HepG2 (cell line): ENCODE measurements at places on chromosomes 5 and 9. TPM values are rescaled to one million over a fixed set of nuclear protein-coding genes. Genes with fewer than 3 reads are reported as not detected.

- no peak for DNase-seq
- no peaks in the 10 kb centered on the region for H3K36me3 ChIP-seq
- no peaks in the 10 kb centered on the region for H3K27me3 ChIP-seq
- no peak within 1 kb of the TSS for H3K27ac ChIP-seq
Measured at GRCh38 chr5:161847941-161848391, at the start of gene GABRA1. Gene GABRA1 (plus strand): TSS chr5:161848120. CDS start chr5:161850811, 2,691 bp downstream.

DNA sequence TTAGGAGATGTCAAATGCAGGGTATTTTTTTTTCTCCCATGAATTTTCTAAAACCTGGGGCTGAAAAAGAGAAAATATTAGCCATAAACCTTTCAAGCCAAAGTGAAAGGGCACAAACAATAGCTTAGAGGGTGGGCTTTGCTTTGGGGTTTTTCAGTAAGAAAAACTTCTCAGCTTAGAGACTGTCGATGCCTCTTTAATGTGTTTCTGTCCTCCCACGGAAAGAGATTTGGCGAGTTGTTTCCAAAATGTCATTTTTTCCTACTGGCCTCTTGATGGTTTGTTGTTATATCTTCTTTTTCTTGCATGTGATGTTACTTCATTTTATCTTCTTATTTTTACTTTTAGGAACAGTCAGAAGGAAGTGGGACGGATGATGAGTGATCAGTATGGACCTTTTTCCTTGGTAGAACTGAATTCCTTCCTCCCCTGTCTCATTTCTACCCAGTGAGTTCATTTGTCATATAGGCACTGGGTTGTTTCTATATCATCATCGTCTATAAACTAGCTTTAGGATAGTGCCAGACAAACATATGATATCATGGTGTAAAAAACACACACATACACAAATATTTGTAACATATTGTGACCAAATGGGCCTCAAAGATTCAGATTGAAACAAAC, 177.3 kb downstream of the SMARCA2 start:
- no peak for DNase-seq
- no peaks in the 10 kb centered on the region for H3K27me3 ChIP-seq
- H3K4me3 ChIP-seq = no peak overlapping the region
- H3K36me3 ChIP-seq = no peaks in the 10 kb centered on the region; the same call in 1 of the 2 replicates
- no peak overlapping the region for H3K27ac ChIP-seq

ELAVL2 gene
- not detected in 2 replicates for total RNA-seq

C9orf153 gene
- total RNA-seq = 0.44 TPM in 1 of 2 replicates, not detected in the other

- no peaks in the 10 kb centered on the region for H3K27me3 ChIP-seq
- H3K4me1 ChIP-seq = no peaks in the 10 kb centered on the region
- DNase-seq = no peak
Measured at GRCh38 chr5:76608833-76609232, 14.4 kb downstream of the F2RL2 start.

C9 gene
- not detected in 2 replicates for total RNA-seq

- H3K4me1 ChIP-seq = peaks cover 25% of the 10 kb centered on the region
- peaks cover 1% of the 10 kb centered on the region; the same call in 1 of the 2 replicates for H3K36me3 ChIP-seq
- H3K4me3 ChIP-seq = no peak overlapping the region
Measured at GRCh38 chr5:68245319-68245718, 29.8 kb downstream of the PIK3R1 start.

- no peaks in the 10 kb centered on the region for H3K27me3 ChIP-seq
- DNase-seq = no peak
- H3K4me1 ChIP-seq = no peaks in the 10 kb centered on the region
- no peaks in the 10 kb centered on the region for H3K36me3 ChIP-seq
- H3K4me3 ChIP-seq = no peak overlapping the region
Measured at GRCh38 chr5:169114466-169115065, 186.4 kb downstream of the SLIT3 start.

- no peaks in the 10 kb centered on the region; the same call in 2 of the 3 replicates for H3K27me3 ChIP-seq
- H3K36me3 ChIP-seq = peaks cover 10% of the 10 kb centered on the region
- H3K27ac ChIP-seq = peak overlapping the region; percentile 91
- H3K4me3 ChIP-seq = peak overlapping the region; percentile 93
Measured at GRCh38 chr9:19379697-19380046, 364 bp downstream of the RPS6 start.

DNA sequence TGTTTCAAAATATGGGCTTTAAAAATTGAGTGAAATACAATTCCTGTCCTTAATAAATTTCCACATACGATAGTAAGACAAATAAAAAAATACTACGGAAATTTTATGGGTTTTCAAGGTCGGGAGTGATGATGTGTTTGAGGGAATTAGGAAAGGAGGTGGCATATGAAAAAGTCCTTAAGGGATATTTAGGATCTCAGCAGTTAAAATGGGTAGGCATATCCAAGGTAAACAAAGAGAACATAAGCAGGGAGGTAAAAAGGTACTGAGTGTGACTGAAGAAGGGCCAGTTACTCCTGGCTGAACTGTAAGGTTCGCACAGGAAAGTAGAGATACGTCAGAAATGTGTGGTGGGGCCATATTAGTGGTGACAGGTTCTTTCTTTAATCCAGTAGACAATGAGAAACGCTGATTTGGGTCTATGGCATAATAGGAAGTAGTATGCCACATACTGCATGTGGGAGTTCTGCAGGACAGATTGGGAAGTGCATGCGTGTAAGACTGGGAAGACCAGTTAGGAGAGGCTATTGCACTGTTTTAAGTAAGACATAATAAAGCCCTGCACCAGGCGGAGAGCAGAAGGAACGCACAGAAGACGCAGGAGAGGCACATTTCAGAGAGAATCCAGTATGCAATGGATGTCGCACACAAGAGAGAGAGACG, 937 bp upstream of the HMGCR start:
- no peaks in the 10 kb centered on the region for H3K36me3 ChIP-seq
- peak; percentile 81 for DNase-seq
- H3K27me3 ChIP-seq = no peaks in the 10 kb centered on the region; the same call in 2 of the 3 replicates
- peak overlapping the region; percentile 81 for H3K4me3 ChIP-seq
